ENCODE measurements at places on chromosomes 1 and 21. TPM values are rescaled to one million over a fixed set of nuclear protein-coding genes. Genes with fewer than 3 reads are reported as not detected.

Gene BOLA1
- 16.3 TPM for total RNA-seq

Gene SPRR1B
- total RNA-seq, result not detected

Gene E2F2
- 87.7 TPM for total RNA-seq

Gene HAPLN2
- not detected for total RNA-seq

Gene FASLG
- 3.2 TPM for total RNA-seq

Gene INAVA
- not detected for total RNA-seq

Gene KCNT2
- not detected for total RNA-seq
